ENCODE measurements at places on chromosomes 3 and 15. TPM values are rescaled to one million over a fixed set of nuclear protein-coding genes. Genes with fewer than 3 reads are reported as not detected.

The CASR gene
- not detected for polyA plus RNA-seq

The PSMD6 gene
- 104 TPM for polyA plus RNA-seq

The LRTM1 gene
- polyA plus RNA-seq, result not detected

The PRSS50 gene
- polyA plus RNA-seq, result not detected

The GADL1 gene
- not detected for polyA plus RNA-seq

The CPEB1 gene
- 0.03 TPM for polyA plus RNA-seq

The CIP2A gene
- polyA plus RNA-seq, result 10.0 TPM

The A4GNT gene
- not detected for polyA plus RNA-seq

The ZNF774 gene
- polyA plus RNA-seq, result 0.81 TPM

The CCDC13 gene
- polyA plus RNA-seq, result 0.25 TPM

DNA sequence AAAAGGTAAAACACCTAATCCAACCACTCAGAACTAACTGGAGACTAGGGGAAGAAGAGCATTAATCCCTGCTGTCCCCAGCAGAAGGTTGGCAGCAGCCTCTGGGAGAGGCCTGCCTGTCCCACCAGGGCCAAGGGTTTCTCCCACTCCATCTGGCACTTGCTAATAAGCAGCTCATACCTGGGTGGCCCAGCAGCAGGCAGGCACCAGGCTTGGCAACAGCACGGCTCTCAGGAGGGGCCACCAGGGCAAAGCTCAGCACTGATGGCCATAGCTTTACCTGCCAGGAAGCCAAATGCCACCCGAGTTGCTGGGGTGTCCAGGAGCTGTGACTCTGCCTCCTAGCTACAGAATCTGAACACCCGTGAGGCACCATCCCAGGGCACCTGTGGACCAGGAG, 58.3 kb downstream of the BOC start:
- DNase-seq, result no peak

DNA sequence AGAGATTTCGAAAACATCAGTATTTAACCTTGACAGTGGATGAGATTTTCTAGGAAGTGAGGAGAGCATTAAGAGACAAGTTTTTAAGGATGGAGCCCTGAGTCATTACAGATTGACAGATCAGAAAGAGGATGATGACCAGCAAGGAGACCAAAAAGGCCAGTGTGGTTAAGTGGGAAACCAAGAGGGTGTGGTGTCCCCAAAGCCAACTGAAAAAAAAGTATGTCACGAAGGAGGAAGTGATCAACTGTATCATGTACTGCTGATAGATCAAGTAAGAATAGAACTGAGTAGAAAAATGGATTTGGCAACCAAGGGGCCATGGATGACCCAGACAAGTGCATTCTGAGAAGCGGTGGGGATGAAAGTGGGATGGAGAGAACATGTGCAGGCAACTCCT, 491.8 kb downstream of the FHIT start:
- DNase-seq, result no peak

GRCh38 chr15:50046159-50046558, 72.9 kb downstream of the ATP8B4 start:
- DNase-seq, result no peak

- peak; percentile 22 for DNase-seq
Observed at GRCh38 chr15:99155961-99156443, 51.1 kb downstream of the SYNM start.

DNA sequence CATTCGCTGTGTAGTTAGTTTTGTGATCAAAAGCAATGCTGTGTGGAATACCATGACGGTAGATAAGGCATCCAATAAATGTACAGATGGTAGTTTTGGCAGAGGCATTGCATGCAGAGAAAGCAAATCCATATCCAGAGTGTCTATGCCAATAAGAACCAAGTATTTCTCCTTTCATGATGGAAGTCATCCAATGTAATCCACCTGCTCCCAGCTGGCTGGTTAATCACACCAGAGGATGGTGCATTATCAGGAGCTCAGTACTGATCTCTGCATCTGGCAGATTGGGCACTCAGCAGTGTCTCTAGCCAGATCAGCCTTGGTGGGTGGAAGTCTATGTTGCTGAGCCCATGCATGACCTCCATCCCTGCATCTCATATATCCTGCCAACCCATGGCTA, 677.7 kb upstream of the NECTIN3 start:
- DNase-seq, result no peak

DNA sequence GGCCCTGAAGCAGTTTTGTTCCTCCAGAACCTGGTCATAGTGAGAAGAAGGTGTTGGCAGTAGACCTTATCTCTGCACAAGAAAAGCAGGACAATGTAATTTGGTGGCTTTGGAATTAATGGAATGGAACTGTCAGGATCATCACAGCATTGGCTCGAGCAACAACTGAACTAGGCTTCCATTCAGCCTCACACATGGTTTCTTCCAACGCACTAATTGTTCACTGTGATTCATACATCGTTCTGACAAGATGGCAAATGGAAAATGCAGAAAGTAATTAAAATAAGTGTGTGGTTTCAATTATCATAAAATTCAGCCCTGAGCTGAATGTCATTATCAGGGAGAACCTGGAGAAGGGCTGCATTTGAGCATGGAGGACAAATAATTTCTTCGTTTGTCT, 80.6 kb downstream of the MFSD1 start:
- no peak for DNase-seq

DNA sequence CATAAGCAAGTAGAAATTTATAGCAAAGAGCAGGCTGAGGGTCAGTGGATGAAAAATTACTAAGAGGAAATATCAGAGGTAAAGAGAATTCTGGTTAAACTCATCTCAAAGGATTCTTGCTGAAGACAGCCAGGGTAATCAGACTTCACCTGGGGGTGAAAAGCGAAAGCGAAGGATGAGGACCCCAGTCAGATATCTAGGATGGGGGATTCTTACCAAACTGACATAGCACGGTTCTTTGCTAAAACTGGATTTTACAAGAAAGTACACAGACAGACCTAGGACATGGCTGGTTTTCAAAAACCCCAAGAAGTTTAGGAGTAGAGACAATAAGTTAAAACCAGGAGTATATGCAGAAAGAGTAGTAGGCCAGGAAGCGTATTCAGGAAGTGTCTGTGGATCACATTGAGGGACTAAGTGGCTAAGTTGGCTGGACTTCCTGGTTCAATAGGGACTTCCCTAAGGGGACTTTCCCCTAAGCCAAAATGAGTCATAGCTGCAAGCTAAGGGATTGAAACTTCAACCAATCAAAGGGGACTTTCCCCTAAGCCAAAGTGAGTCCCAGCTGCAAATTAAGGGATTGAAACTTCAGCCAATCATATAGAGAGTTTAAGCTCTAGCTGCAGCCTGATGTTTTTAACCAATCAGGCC, 2.4 kb upstream of the CFAP91 start:
- peak; percentile 43 for DNase-seq

- DNase-seq, result no peak
Observed at GRCh38 chr15:66646308-66646707, 55.7 kb upstream of the SMAD6 start.

DNA sequence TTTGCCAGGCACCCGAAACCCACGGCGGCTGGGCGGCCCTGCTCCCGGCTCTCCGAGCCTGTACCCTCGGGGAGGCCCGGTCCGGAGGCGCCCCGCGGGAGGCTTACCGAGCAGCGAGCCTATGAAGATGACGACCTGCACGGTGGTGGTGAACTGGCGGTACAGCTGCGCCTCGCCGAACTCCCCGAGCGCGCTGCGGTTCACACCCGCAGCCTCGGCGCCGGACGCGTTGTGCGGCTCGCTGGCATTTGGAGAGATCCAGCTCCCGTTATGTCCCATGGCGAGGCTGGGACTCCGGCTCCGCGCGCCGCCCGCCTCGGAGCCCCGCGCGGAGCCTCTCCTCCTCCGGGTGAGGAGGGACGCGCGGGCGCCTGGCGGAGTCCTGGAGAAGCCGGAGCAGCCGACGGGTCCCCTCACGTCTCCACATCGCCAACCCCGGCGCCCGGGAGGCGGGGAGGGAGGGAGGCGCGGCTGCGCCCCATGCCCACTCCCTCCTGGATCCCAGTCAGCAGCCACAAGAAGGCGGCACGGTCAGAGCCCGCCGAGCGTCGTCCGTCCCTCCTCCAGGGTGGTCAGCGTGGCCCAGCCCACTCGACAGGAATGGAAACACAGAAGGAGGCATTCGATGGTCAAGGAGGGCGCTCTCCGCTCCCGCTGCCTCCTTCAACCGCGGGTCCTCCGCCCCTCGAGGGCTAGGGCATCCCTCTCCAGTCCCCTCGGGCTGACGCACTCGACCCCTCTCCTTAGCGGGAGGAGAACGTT, at the start of gene GPR176:
Gene GPR176 (minus strand): TSS at position 519 of the 762 bp plus-strand sequence. CDS start 240 bp downstream, at position 279.
- DNase-seq, result peak; percentile 60

GRCh38 chr3:58341376-58341775, 8.7 kb downstream of the PXK start:
- no peak for DNase-seq

- no peak for DNase-seq
Observed at GRCh38 chr15:100463515-100463914, 65.2 kb downstream of the CERS3 start.

GRCh38 chr15:90680371-90680935, 36.7 kb upstream of the BLM start:
- DNase-seq, result peak; percentile 92

DNA sequence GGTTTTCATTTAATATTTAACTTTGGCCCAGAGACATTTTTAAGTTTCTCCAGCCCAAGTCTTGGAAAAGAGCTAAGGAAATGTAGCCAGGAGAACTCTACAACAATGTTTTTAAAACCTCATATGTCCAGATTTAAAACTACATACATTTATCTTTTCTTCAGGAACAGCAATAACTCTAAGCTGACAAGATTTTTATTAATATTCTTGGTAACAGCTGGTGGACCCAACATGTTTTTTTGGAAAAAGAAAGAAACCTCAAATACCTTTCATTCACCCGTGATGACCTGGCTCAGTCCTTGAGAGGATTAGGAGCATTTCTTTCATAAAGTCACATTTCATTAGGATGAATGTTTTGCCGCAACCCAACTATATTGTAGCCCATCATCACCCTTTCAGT, 50.4 kb upstream of the CMSS1 start:
- DNase-seq, result no peak

DNA sequence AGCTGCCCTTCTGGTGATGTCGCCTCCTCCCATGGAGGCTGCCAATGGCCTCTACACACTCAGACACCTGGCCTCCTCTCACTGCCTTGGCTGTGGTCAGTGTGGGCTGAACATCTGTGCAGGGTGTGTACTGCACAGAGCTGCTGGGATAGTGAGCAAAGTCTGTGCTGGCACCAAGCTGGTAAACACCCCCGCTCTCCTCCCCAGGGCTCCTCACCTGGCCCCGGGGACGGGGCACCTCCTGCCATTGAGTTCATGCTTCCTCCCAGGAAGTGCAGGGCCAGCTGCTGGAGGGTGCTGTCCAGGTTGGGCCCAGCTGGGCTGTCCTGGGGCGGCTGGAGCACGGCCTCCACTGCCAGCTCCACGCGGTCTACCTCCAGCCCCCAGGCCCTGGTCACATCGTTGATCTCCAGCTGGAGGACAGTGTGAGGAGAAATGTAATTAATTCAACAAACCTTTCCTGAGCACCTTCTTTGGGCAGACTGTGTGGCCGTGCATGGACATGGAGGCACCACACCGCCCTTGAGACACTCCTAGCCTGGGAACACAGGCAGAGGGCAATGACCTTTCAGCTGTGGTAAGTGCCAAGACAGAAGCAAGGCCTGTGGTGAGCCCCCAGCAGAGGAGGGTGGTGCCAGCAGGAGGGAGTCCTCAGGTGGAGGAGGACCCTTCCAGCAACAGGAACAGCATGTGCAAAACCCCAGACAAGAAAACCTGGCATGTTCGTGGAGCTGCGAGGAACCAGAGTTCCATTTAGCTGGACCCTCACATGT, 6.8 kb downstream of the STOML1 start:
- peak; percentile 56 for DNase-seq

DNA sequence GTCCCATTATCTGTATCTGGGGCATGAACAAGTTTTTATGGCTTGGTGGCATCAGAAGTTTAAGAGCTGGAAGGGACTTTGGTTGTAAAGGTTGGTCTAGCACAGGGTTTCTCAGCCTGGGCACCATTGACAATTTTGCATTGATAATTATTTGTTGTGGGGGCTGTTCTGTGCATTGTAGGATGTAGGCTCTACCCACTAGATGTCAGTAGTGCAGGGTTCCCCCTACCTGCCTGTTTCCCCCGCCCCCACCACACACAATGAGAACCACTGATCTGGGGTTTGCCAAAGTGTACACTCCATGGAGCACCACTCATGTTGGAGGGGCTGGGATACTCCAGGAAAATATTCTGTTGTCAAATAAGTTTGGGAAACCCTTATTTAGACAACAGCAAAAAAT, 42.7 kb downstream of the PLCL2 start:
- no peak for DNase-seq

GRCh38 chr3:64666171-64666588, 21.6 kb downstream of the ADAMTS9 start:
- peak; percentile 42 for DNase-seq

DNA sequence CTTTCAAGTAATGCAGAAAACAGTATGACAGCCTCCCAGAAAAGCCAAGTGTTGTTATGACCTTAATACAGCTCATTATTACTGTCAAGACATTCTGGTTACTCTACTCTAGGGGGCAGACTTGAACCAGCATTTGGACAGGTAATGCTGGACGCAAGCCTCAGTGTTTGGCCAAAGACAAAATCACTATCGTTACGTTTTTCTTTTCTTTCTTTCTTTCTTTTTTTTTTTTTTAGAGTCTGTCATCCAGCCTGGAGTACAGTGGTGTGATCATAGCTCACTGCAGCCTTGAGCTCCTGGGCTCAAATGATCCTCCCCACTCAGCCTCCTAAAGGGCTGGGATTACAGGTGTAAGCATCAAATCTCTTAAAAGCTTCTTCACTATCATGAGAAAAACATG, 29.4 kb upstream of the TMEM45A start:
- peak; percentile 39 for DNase-seq

DNA sequence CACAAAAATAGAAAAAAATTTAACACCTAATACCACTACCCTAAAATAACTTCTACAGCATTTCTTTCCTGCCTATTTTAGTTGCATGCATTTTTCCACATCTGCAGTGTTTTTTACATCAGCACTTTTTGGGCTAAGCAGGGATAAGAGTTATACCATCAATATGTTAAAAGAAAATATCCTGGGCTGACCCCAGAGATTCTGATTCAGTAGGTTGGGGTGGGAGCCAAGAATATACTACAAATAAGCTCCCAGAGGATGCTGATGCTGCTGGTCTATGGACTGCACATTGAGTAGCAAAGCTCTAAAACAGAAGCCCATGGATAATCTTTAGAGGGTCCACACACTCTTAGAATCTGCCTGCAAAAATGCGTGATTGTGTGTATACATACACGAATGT, 14.8 kb downstream of the FYCO1 start:
- no peak for DNase-seq
